ENCODE measurements at places on chromosomes 7 and 10. TPM values are rescaled to one million over a fixed set of nuclear protein-coding genes. Genes with fewer than 3 reads are reported as not detected.
A peak's percentile ranks its signal among the peaks of the same experiment; 100 is the strongest.

DNA sequence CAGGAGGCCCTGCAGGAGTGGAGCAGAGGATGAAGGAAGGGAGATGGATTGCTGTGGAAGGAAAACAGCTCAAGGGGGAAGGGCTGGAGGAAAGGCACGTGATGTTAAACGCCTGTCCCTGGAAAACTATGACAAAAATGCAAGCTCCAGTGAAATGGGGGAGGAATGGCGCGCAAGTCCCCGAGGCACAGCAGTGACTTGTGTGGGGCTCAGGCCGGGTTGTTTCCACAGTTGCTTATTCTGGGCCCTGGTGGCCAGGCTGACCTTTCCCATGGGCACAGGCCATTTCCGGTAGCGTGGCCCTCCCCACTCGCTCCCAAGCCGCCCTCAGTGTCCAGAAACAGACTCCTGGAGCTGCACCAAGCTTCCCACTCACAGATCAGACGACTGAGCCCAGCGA lies 68.1 kb upstream of the PDGFA start:
- no peak for DNase-seq

DNA sequence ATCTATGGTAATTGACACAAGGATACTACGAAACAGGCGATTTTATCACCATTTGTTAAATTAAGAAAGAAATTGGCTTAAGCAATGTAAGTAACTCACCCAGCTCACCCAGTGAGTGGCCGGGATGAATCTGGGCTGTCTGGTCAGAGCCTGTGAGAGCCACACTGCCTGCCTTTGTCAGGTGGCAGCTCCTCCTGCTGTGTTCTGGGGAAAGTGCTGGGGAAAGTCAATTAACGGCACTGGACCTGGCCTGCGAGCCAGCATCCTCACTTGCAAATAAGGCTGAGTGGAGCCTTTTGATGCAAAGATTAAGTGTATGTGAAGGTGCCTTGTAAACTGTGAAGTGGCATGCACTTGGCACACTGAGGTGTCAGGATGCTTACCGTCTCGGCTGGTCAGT lies 13.4 kb upstream of the CXCL12 start:
- no peak for DNase-seq

DNA sequence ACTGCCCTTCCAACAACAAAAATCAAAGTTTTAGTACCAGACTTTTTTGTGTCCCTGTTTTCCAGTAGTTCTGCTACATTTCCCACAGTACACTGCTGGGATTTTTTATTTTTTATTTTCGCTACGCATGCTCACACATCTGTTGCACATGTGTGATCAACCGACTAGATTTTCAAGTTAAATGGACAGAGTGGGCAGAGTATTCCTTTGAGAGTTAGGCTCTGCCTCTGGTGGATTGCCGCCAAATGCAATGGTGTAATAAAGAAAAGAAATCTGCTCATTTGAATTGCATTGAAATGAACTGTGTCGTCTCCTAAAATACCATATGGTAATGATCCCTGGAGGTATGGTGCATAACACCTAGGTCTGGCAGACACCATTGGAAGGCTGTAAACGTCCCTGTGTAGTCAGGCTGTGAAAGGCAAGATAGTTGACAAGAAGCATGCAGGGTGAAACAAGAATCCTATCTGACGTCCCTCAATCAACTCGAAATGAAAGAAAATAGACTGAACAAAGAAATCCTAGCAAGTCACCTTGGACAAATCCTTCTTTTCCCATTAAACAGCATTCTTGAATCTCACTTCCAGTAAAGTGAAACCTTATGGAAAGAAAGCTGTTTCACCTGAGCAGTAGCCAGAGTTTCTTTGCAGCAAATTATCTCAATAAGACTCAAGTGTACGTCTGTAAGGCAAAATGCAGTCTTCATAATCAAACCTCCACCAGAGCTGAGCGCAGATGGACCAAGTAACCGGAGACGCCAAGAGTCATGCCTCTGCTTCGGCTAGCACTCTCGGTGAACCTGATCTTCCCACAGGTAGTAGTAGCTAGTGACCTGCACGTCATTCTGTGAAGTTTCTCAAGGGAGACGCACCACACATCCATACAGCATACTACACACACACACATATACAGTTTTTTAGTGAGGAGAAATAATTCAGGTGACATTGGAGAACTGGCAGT lies 357.3 kb downstream of the CRPPA start:
- DNase-seq, result no peak

DNA sequence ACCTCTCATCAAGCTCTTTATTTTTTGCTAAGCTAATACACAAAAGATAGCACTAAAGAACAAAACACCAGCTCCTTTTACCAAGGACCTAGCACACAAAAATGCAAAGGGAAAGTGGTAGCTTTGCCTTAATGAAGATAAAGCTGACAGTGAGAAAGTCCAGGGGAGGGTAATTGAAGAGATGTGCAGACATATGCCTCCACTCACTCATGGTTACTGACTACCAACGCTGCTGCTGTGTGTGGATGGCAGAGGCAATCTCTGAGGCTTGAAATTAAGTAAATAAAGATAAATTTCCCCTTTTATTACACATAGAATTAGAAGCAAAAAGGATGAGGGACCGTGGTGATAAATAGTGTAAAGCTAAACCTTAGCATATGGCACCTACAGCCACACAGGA lies 87.0 kb downstream of the HGF start:
- no peak for DNase-seq

DNA sequence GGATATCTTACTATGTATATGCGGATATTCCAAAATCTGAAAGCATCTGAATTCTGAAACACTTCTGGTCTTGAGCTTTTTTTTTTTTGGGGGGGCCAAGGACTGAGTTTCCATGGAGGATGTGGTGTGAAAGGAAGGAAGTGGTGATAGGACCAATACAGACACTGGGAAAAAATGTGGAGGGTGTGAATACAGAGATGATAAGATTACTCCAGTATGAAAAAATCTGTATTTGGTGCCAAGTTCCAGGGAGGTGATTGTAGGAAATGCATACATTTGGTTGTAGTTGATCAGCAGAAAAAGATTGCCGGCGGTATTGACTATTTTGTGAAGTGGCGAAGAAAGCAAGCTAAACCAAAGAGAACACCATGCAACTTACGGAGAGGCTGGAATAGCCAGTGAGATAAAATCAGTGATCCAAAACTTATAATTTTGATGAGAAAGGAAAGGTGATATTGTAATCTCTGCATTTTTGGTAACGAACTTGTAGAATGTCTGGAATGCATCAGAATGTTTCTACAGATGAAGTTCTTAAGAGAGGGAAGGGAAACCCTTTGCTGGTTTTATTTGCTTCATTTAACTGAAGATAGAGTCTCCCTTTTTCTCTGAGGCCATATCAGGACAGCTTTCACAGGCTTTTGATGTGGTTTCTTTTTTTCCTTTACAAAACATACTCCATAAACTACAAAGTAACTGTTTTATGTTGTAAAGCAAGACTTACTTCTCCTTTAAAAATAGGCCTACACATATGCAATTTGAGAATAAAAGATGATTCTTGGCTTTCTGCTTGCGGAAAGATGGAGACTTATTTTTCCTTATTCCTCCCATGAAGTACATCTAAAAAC lies 6.0 kb downstream of the WDR37 start:
- no peak for DNase-seq

GRCh38 chr10:25393621-25394020 lies 218.8 kb downstream of the GPR158 start:
- no peak for DNase-seq

GRCh38 chr10:78802866-78803265 lies 265.9 kb upstream of the ZMIZ1 start:
- DNase-seq, result no peak

DNA sequence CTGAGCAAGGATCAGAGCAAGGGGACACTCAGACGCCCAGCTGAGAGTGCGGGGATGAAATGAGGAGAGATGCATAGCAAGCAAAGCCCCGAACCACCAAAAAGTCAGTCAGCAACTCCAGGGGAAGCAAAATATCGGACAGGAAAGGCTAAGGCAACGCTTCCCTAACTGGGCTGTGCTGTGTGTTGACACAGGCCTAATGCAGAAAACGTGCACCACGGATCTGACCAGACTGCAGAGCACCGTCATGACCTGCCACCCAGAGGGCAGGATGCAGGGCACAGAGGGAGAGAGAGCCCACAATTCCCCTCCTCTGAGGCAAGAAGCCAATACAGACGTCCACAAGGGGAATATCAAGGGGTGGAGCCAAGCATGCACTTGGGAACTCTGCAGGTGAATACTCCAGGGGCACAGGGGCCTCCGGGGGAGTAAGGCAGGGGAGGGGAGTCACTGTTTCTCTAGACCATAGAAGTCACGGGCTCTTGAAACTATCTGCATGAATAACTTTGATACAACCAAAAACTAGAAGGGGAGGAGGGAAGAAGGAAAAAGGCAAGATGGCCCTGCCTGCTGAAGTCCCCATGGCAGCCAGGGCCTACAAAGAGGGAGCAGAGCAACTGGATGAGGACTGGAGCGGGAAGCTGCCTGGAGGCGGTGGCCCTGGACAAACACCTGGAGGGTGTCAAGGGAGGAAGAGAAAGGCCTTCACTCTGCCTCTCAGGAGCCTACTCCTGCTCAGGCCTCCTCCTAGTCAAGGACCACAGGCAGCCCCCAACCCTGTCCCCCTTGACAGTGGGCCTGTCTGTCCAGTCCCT lies 26.2 kb downstream of the GRID1 start:
- peak; percentile 8 for DNase-seq

Gene WDR86
- 24.4 TPM for total RNA-seq

Gene STAG3
- total RNA-seq, result 5.2 TPM

Gene CLCN1
- 0.23 TPM for total RNA-seq
